NCI-H1930 (cell line): ENCODE measurements at places on chromosomes 3 and 15.

- DNase-seq = no peak
Observed at GRCh38 chr3:122081543-122082247, 26.5 kb downstream of the CD86 start.

- DNase-seq = no peak
Observed at GRCh38 chr3:150393745-150394144, 14.4 kb upstream of the TSC22D2 start.

DNA sequence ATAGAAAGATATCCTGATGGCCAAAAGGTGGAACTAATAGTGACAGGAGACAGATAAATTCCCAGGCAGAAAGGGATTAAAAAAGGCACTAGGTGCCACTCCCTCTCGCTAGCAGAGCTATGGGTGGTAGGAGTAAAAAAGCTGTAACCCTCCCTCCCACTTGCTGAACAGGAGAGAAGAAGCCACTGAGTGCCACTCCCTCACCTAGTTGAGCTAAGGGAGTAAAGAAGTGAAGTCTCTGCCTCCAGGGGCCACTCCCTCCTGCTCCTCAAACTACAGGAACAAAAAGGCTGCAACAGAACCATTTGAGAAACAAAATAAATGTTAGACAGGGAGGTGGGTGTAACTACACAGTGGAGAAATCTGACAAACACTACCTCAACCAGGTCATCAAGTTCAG, 276.2 kb upstream of the EPHA6 start:
- no peak for DNase-seq

- no peak for DNase-seq
Observed at GRCh38 chr15:70091726-70092463, 5.8 kb downstream of the TLE3 start.

GRCh38 chr3:11206953-11207352, 52.7 kb downstream of the HRH1 start:
- no peak for DNase-seq

DNA sequence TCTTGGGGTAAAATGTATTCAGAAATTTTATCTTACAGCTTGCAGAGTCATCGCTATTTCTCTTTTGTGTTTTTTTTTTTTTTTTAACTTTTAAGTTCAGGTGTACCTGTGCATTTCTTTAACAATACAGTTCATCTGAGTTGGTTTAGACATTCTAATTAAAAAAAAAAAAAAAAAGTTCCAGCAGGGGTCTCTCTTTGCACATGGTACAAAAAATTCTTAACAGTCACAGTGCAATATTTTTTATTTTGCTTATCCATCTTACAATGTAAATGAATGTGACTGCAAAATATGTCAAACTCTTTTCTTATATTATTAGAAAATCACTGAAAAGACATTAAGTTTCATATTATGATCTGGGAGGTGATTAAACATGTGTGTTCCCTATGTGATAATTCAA, 47.5 kb upstream of the SLC9A9 start:
- no peak for DNase-seq

DNA sequence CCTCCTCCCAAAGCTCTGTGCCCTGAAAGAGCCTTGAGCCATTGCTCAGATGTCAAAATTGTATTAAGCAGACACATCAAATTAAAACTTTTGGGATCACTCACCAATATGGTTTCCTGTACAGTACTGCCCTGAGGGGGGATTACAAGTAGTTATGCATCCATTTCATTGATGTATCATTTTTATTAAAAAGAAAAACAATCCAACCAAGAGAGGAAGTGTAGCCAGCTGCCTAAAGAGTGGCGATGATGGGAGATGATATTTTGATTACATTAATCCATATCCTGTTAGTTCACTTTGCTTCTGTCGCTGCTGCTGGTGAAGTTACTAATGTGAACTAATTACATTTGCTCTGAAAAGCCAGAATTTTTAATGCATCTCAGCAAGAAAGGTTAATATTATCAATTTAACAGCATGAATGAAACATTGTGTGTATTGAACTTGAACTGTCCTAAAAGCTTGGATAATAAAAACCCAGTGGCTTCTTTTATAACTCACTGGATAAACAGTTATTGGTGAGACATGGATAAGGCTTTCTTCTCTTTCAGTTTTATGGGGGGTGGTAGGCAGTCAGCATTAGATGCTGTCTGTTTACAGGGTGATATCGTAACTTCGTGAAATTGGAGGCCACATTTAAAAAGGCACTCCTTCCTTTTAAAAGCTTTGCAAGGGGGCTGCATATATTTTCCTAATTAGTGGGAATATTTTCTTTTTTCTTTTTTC, 87.7 kb downstream of the IGF1R start:
- DNase-seq = no peak

- no peak for DNase-seq
Observed at GRCh38 chr3:41462103-41462691, 262.9 kb downstream of the CTNNB1 start.

GRCh38 chr3:28042707-28043106, 198.7 kb upstream of the CMC1 start:
- no peak for DNase-seq

- no peak for DNase-seq
Observed at GRCh38 chr3:141218926-141219325, 12.7 kb upstream of the PXYLP1 start.

DNA sequence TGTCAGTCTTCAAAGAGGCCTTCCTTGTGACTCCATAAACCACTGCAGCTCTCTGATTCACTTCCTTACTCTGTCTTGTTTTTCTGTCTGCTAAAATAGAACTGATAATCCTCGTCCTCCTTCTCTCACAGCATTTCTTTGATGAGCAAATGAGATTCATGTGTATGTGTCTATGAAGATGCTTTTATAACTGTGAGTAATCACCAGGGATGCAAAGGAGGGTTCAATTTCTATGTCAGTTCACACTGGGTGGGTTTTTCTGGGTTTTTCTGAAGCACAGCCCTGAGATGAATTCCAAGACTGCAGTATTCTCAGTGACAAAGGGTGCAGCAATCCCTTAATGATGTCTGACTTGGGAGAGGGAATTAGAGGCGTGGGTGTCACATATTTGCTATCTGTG, 746.6 kb upstream of the CFAP20DC start:
- DNase-seq = no peak

GRCh38 chr3:37816271-37816670, 45.4 kb upstream of the CTDSPL start:
- DNase-seq = no peak

- no peak for DNase-seq
Observed at GRCh38 chr3:122913539-122914100, 113.9 kb downstream of the SEMA5B start.

DNA sequence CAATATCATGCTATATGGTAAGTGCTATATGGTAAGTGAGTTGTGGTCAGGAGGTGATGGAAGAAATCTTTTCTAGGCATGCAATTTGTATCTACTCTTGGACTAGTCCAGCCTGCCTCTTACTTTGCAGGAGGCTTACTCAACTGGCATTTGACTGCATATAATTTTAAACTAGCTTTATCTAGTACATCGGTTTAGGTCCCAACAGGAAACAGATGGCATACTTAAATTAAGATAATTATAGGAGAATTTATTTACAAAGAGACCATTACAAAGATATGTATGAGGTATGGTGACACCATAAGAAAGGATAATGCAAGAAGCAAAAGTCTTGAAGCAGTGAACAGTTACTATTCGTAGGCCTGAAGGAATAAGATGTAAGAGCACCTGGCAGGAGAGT, 7.8 kb downstream of the SLC28A2 start:
- DNase-seq = no peak

- DNase-seq = no peak
Observed at GRCh38 chr3:136755192-136755591, 3.0 kb upstream of the STAG1 start.

DNA sequence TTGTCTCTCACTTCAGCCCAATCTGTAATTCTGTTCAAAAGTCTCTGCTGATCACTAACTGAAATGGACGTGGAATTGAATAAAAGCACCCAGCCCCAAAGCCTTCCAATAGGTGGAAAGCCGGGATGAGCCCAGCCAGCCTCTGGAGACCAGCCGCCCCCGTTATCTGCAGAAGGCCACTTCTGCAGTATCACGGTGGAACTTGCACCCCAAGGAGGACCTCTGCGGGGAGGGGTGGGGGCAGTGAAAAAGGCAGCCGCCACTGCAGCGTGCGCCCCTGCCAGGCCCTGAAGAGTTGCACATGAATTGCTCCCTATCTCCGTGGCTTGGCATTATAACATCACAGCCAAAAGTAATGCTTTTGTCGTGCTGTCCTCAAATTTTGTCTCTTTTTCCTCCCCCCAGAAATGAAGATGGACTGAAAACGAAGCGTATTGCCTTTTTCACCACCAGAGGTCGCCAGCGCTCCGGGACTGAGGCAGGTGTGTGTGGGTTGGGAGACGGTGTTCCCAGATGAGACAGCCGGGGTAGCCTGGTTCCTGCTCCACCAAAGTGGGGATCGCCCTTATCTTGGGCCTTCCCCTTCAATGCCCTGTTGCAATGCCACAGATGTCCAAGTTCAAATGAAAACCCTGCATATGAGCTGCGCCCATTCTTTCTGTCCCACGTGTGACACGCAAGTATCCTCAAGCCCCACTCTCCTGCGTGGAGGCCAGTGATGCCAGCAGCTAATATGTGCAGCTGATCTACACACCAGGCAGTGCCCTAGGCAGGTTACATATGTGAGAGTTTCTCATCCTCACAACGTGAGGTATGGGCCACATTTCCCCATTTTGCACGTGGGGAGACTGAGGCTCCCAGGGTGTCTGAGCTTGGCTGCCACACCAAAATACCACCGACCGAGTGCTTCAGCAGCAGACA, 96.0 kb downstream of the LRRK1 start:
- peak; percentile 15 for DNase-seq

DNA sequence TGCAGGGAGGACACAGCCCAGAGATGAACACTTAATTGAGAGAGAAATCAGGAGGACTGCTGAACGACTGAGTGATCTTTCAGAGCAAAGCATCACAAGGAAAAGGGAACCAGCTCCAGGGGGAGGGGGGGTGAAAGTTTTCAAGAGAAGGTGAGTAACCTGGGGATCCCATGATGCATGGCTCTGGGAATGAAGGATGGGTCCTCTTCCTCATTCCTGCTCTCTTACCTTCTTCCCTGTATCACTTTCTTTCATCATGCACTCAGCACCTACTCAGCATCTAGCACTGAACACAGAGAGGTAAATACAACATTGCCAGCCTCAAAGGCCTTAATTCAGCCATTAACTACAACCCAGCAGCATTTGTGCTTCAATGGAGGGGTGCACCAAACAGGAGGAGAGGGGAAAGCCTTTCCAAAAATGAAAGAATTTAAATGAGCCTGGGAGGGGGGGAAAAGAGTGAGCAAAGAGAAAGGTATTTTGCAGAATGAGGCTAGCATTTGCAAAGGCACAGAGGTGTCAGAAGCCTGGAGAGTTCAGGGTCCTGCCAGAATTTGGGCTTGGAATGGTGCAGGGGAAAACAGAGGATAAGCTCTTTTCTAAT, 427.4 kb downstream of the FOXP1 start:
- DNase-seq = no peak

GRCh38 chr15:91857224-91857585, 3.7 kb downstream of the SLCO3A1 start:
- DNase-seq = no peak

GRCh38 chr3:64539451-64540196, 148.2 kb downstream of the ADAMTS9 start:
- DNase-seq = no peak

DNA sequence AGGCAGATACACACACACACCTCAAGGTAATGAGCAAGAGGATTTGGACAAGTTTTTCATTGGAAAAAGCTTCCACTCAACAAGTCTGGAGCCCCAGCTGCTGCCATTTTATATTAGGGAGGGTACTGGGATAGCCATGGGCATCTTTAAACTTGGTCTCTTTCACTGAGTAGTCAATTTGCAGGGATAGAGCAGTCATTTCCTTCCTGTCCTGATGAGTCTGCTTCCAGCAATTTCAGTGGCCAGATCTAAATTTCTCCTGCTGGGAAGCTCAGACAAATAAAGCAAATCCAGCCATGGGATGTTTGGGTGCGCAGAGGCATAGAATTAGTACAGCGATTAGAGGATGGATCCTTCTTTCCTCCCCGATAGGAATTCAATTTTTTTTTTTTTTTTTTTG, 874 bp upstream of the ERC2 start:
- DNase-seq = no peak

DNA sequence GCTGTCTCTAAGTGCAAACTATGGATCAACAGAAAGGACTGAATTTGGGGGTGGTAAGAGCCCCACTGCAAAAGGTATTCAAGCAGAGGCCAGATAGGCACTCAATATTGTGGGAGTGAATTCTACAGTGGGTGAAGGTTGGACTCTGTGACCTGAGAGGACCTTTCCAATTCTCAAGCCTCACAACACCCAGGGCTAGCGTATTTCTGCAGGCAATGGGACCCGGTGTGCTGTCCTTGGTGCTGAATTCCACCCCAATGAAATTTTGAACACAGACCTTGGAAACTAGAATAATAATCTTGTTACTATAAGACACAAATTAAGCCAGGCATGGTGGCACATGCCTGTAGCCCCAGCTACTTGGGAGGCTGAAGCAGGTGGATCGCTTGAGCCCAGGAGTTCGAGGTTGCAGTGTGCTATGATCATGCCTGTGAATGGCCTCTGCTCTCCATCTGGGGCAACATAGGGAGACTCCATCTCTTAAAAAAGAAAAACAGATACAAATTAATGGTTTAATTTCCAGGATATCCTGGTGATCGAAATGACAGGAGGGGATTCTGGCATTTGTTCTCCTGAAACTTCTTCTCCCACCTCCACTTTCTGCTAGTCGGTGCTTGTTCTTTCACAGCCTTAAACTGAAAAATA, 135.4 kb downstream of the RAB11A start:
- no peak for DNase-seq

- DNase-seq = no peak
Observed at GRCh38 chr3:155334914-155335723, 41.6 kb upstream of the STRIT1 start.

- DNase-seq = no peak
Observed at GRCh38 chr3:58691997-58692396, 25.4 kb upstream of the FAM3D start.

- DNase-seq = no peak
Observed at GRCh38 chr3:148079370-148079769, 618.3 kb upstream of the AGTR1 start.

- no peak for DNase-seq
Observed at GRCh38 chr3:165197481-165197800, 1.3 kb upstream of the SLITRK3 start.

GRCh38 chr3:194103983-194104751, 31.8 kb upstream of the HES1 start:
- no peak for DNase-seq
